ENCODE measurements at places on chromosomes 2 and 18.

DNA sequence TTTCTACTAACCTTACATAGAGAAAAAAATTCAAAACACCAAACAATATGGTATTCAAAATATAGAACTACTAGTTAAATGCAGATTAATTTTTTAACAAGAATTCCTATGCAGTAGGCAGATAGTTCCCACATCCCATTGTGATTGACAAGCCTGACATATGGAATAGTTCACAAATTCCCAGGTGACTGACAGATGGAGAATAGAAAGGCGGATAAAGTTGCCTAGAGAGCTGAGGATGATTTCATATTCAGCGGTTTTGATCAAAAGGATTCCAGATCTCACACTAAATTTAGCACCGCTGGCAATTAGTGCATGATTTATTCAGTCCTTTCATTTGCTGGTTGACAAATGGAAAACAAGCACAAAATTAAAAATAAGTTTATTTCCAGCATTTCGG, 733.7 kb upstream of the POU3F3 start:
- no peak for DNase-seq

GRCh38 chr18:70672581-70672980, 383.7 kb downstream of the SOCS6 start:
- peak; percentile 72 for DNase-seq

DNA sequence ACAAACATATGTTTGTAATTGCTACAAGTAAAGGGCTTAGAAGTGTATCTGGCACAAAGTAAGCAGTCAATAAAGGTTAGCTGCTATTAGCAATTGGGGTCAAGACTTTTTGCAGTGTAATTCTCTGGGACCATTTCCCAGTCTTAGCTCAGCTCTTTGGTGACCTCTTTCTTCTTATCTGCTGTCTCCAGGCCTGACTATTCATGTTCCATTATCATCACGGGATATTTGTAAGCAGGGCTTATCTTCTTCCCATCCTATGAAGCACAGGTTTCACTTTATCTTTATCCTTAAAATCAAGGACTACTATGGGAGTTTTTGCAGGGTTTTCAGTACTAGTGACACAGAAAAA, 131.7 kb downstream of the DOCK10 start:
- no peak for DNase-seq

DNA sequence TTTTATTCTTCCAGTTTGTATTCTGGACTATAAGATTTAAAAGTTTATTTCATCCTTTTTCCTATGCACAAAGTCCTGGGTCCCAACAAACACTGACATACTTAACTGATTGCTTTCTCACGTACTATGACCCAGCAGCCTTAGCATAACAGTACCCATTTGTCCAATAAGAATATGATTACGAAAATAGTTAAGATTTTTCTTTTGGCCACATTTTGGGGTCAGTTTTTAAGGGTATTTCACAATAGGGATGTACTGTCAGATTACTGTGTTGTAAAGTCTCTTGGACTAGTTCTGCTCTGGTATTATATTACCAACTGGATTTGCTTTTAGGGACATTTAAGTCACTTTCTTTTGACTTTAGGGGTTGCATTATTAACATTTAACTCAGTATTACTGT, 46.1 kb downstream of the TTC39C start:
- DNase-seq, result no peak

- no peak for DNase-seq
Observed at GRCh38 chr2:27795093-27795834, 23.7 kb downstream of the MRPL33 start.

DNA sequence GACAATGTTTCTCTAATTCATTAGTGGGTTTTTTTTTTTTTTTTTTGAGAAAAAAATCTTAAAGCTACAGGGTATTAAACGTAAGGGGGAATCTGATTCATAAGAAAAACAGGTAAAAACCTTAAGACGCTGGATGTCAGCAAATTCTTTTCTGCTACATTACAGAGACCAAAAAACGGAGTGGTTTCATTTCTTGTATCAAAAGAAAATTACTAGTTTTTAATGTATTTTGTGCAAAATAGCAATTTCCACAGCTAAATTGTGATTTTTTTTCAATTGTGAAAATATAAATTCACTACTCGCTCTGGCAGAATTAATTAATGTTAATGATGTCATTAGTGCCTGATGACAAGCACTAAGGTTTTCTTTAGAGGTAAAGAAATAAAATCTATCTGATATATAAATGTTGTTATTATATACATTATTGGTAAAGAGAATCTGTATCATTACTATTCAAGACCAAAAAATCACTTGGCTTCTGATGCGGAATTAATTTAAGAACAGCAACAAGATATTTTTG, 9.9 kb downstream of the OTX1 start:
- DNase-seq, result no peak

DNA sequence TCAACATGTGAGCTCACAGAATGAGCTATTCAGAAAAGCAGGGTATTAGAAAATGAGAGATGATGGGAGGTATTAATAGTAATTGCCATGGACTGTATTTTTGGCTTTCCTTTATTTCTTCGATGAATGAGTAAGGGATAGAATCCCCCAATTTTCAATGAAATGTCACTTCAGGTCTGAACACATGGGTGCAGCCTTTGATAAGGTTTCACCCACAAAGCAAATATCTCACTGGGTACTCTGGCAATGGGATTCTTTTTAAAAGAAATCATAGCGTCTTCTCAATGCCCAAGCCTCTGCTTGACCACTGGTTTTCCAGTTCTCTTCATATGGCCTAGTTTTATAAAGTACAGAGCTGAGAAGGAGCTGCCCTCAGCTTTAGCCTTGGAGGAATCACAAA, 610.5 kb upstream of the FANCL start:
- DNase-seq, result no peak

- DNase-seq, result no peak
Observed at GRCh38 chr2:188450732-188451483, 159.2 kb downstream of the GULP1 start.

GRCh38 chr2:229425598-229425997, 154.5 kb upstream of the PID1 start:
- DNase-seq, result no peak

GRCh38 chr2:60413814-60414168, 139.7 kb downstream of the BCL11A start:
- no peak for DNase-seq

GRCh38 chr18:21979171-21979560, 190.2 kb upstream of the GATA6 start:
- no peak for DNase-seq

DNA sequence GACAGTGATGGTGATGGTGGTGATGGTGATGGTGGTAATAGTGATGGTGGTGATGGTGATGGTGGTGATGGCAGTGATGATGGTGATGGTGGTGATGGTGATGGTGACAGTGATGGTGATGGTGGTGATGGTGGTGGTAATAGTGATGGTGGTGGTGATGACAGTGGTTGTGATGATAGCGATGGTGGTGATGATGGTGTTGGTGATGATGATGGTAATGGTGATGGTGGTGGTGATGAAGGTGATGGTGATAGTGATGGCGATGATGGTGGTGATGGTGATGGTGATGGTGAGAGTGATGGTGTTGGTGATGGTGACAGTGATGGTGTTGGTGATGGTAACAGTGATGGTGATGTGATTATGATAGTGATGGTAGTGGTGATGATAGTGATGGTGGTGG, 94.3 kb downstream of the ASB1 start:
- no peak for DNase-seq

GRCh38 chr2:188399159-188399558, 107.5 kb downstream of the GULP1 start:
- DNase-seq, result no peak

GRCh38 chr2:160214461-160215445, 14.7 kb upstream of the ITGB6 start:
- DNase-seq, result no peak

DNA sequence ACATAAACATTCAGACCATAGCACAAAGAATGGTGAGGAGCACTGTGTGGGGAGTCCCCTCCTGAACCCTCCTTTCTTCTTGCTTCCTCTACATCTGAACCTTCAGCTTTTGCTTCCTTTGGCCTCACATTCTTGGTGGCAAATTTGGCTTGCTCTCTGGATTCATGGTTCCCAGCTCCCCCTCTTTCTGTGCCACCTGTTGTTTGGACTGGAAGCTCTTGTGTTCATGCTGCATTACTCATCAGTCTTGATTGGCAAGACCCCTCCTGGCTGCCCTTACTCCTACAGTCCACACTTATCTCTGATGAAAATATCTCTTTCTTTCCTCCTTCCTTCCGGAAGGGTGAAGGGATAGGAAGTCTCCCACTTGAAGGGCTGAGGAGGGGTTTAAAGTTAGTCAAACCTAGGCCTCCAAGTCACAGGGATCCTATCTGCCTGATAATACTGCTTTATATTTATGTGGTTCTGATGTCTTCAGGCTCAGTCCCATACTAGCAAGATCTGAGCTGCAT, 70.0 kb downstream of the MYO3B start:
- no peak for DNase-seq

DNA sequence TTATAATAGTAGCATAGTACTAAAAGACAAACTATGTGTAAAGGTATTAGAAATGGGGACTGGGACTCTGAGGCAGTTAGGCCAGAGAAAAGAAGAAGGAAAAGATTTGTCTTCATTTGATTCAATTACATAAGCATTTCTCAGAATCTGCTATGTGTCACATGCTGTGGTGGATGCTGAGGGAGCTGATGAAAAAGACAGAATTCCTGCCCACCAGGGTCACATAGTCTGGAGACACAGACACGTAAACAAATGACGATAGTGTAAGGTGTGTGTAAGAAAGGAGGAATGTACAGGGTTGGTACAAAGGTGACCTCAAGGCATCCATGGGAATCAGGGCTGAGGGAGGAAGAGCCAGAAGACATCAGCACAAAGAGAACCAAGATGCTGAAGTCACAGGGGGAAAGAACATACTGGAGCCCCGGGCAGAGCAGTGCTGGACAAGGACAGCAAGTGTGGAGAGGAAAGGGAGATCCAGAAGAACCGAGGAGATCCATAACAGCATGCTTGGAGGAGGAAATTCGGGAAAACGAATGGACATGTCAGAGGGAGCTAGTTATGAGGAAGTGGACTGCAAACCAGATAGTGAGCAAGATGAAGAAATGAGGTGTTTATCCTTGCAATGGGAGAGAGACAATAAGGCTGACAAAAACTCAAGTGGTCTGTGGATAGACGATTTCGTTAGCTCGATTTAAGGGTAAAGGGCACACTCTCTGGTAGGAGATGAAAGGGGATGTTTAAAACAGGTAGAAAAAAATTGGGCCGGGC, 1.2 kb upstream of the MAPRE3 start:
- DNase-seq, result peak; percentile 6

DNA sequence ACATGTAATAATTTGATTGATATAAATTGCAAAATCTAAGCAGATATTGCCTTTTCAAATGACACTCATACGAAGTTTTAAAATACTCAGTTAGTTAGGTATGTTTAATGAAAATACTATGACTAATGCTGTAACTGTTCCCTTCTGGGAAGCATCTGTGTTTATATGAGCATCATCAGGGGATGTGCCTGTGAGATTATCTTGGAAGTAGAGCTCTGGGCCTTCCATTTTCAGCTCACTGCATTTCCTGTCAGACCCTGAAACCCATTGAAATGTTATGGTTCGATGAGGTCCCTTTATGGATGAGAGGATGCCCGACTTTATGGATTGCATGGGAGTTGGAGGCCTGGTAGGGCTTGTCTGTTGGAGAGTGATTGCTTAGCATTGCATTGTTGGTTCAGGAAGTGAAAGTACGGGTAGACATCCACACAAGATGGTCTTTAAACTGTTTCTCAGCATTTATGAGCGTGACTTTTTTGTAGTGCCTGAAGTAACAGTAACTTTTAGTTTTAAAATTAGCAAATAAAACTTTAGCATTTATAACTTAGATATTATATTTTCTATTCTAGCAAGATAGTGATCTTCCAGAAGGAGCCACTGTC, 28.7 kb downstream of the ELP2 start:
- no peak for DNase-seq

DNA sequence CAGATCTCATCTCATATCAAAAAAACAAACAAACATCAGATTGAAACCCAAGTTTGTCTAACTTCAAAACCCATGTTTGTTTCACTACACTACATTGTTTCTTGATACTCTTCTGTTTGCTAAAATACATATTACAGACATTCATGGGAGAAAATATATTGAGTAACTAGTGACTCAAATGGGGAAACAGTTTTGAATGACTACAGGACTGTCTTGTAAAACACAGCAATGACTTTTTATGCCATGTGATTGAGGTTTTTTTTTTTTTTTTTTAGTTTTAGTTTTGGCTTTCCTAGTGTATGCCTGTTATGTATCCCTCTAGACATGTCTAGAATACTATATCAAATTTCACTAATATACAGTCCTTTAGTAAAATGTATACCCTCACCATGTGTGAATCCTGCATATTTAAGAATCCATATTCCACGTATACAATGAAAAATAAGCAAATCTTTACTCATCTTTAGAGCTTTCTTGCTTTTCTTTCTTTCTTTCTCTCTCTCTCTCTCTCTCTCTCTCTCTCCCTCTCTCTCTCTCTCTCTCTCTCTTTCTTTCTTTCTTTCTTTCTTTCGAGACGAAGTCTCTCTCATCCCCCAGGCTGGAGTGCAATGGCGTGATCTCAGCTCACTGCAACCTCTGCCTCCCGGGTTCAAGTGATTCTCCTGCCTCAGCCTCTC, 46.6 kb upstream of the SERTAD2 start:
- no peak for DNase-seq

- DNase-seq, result no peak
Observed at GRCh38 chr2:60522462-60522861, 31.0 kb downstream of the BCL11A start.

DNA sequence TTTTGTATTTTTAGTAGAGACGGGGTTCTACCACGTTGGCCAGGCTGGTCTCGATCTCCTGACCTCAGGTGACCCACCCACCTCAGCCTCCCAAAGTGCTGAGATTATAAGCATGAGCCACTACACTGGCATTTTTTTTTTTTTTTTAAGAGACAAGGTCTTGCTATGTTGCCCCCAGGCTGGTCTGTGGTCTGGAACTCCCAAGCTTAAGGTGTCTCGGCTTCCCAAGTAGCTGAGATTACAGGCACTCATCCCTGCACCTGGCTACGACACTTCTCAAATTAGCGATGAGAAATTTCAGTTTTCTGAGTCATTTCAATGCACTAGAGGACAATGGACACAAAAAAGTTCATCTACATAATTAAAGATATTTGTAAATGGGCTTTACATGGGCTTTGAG, 36.6 kb upstream of the TCF7L1 start:
- DNase-seq, result no peak

- DNase-seq, result no peak
Observed at GRCh38 chr2:238061315-238062202, 758 bp downstream of the SCLY start.

DNA sequence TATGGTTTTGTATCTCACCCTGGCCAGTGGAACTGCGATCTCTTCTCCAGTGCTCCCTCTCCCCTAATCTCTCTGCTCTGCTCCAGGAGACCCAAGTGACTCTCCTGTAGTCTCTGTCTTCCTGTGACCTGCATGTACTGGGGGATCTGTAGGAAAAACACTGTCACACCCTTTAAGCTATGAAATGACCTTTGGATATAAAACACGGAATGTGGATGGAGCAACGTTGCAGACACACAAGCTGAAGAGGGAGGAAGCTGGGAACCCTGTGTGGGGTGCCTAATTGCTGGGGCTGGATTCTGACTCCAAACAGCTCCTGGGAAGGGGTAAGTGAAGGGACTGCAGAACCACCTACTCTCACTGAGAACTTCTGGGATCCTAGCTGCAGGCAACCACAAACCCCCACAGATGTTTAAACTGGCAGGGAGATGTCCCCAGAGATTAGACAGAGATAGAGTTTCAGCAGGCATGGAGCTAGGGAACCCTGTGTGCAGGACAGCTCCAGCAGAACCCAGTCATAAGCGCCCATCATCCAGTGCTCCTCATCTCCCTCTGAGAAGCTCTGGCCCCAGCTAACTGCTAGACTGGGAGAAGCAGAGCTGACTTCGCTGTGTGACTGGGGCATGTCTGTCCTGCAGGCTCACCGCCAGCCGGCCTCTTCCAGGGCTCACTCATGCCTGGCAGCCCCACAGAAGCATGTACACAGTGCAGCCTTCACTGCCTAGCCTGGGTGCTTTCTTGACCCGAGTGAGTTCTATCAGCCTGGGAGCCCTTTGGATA, 482.7 kb upstream of the SETBP1 start:
- DNase-seq, result no peak
